Right forelimb (tissue), 1 donor: ENCODE measurements at places on chromosomes 2 and 18.

GRCh38 chr18:13500227-13500865 lies 226.0 kb downstream of the FAM210A start:
- peak; percentile 60 for DNase-seq

GRCh38 chr18:8715599-8715998 lies 10.2 kb downstream of the MTCL1 start:
- no peak for DNase-seq

DNA sequence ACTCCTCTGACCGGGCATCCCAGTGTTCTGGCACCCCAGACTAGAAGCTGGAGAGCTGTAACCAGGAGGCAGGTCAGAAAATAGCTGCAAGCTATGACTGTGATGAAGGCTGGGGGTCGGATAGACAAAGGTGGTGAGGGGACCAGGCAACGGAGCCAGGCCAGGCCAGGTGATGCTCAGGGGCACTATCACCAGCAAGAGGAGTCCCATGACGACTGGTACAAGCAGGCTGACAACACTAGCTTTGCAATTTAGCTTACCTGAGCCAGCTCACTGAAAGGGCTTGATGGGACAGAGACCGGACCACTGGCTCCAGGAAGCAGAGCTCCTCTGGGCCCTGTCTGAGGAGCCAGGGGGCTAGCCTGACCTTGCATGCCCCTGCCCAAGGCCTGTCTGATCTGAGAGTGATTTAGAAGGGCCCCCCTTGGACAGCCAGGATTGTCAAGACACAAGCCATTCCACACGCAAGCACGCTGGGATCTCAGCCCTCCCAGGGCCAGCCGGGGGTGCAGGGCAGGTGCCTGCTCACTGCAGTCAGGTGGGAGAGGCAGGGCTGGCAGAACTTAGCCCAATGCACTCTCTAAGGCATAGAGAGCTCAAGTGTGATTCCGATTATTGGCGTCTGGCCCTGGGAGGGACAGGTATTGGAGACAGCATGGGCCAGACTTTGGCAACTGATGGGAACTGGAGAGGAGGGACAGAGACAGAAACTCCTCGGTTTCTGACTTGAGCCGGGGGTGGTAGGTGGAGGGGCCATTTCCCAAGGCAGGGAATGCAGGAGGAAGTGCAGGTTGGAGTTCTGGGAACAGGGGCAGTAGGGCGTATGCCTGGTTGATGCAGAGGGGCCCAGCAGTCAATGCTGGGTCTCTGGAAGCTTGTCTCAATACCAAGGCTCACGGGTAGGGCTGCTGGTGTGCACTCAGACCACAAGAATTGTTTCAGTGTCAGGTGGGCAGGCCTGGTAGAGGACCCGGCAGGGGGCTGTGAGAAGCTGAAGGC lies 47.7 kb downstream of the MYO7B start:
- peak; percentile 18 for DNase-seq

- no peak for DNase-seq
Observed at GRCh38 chr2:173792166-173792565, 173.0 kb downstream of the SP3 start.

GRCh38 chr2:188046437-188046836 lies 245.2 kb upstream of the GULP1 start:
- no peak for DNase-seq

DNA sequence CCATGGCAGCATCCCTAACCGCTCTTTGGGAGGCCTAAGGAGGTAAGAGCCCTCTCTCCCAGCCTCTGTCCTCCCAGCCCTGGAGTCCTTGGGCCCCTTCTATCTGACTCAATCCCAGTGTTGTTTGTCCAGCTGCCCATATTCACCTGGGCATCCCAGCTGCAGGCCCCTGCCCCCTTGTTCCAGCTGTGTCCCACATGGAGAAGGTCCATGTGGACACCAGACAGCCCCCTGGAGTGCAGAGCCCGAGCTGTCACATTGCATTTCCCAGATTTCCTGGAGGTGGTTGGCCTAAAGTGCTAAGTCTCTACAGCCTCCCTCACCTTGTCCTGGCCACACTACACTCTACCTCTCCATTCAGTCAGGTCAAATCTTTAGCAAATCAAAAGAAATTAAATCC lies 42.5 kb downstream of the PSD4 start:
- DNase-seq: no peak

DNA sequence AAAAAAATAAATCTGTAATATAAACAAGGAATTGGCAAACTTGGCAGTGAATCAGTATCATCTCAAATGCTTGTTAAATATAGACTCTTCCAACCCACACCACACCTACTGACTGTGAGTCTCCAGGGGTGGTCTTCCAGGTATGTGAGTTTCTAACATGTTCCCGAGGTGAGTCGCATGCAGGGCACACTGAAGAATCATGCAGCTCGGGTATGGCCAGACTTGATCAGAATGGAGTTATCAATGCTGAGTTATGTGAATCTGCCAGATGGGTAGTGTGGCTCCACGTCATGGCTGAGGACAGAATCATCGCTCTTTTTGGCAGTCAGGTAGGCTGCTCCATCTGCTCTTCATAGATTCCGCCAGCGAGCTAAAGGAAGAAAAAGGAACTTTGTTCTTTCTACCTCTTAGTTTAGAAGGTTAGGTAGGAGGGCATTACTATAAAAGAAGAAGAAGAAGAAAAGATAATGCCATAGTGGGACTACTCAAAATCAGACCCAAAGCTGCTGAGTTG lies 1279.7 kb upstream of the ZEB2 start:
- no peak for DNase-seq

GRCh38 chr2:20016346-20016745 lies 3.9 kb upstream of the MATN3 start:
- DNase-seq: no peak

DNA sequence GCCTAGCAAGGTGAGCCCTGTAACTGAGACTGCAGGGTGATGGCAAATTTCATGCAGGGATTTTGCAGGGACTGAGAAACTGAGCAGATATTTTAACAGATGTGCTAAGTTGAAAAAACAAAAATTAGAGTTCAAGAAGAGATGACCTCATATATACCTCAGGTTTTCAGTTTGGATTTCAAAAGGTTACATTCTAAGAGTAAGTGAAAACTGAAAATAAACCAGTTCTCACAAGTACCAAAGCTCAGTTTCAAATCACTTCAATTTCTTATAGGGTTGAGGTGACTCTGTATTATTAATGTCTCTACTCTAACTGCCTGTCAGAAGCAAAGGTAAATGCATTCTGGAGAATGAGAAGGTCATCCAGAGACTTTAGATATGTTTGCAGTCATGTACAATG lies 237.4 kb upstream of the VRK2 start:
- no peak for DNase-seq

- no peak for DNase-seq
Observed at GRCh38 chr2:1601067-1601412, 143.3 kb downstream of the PXDN start.

GRCh38 chr18:35271656-35272055 lies 18.4 kb downstream of the ZSCAN30 start:
- no peak for DNase-seq

DNA sequence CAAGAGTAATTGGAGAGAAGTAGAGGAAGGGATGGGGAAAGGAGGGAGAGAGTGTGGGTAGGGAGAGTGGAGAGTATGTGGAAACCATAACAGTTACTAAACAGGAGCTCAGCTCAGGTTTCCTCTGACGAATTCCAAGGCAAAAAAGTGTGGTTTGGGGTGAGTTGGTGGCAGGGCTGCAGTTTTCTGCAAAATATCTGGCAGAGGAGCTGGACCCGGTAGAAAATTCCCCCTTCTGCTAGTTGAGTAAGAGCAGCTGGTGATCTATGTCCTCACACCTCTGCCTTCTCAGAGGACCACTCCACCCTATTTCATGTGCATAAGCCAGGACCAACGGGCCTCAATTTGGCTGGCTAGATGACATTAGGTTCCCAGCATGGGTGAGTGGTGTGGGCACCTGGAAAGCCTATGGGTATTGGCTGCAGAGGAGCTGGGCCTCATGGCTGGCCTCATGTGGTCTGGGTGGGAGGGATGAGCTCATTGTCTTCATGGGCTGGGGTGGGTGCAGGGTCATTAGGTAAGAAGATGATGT lies 13.2 kb downstream of the NRP2 start:
- DNase-seq: no peak

GRCh38 chr2:168458139-168458538 lies 2.1 kb downstream of the CERS6 start:
- no peak for DNase-seq
